HepG2 (cell line): ENCODE measurements at places on chromosomes 1 and 21. TPM values are rescaled to one million over a fixed set of nuclear protein-coding genes. Genes with fewer than 3 reads are reported as not detected.

GRCh38 chr21:45125357-45125756, 51.0 kb downstream of the ADARB1 start:
- H3K36me3 ChIP-seq: no peaks in the 10 kb centered on the region; the same call in 1 of the 2 replicates
- H3K4me3 ChIP-seq: no peak overlapping the region
- H3K4me1 ChIP-seq: peaks cover 17% of the 10 kb centered on the region

- no peak overlapping the region for H3K4me3 ChIP-seq
- H3K36me3 ChIP-seq: no peaks in the 10 kb centered on the region
Measured at GRCh38 chr1:181490740-181491712, 7.7 kb downstream of the CACNA1E start.

GRCh38 chr1:213281640-213282301, 230.7 kb downstream of the RPS6KC1 start:
- DNase-seq: no peak
- H3K4me3 ChIP-seq: no peak overlapping the region
- H3K4me1 ChIP-seq: peaks cover 69% of the 10 kb centered on the region
- no peak overlapping the region for H3K27ac ChIP-seq
- H3K36me3 ChIP-seq: no peaks in the 10 kb centered on the region

The VCAM1 gene
- not detected in 2 replicates for total RNA-seq

DNA sequence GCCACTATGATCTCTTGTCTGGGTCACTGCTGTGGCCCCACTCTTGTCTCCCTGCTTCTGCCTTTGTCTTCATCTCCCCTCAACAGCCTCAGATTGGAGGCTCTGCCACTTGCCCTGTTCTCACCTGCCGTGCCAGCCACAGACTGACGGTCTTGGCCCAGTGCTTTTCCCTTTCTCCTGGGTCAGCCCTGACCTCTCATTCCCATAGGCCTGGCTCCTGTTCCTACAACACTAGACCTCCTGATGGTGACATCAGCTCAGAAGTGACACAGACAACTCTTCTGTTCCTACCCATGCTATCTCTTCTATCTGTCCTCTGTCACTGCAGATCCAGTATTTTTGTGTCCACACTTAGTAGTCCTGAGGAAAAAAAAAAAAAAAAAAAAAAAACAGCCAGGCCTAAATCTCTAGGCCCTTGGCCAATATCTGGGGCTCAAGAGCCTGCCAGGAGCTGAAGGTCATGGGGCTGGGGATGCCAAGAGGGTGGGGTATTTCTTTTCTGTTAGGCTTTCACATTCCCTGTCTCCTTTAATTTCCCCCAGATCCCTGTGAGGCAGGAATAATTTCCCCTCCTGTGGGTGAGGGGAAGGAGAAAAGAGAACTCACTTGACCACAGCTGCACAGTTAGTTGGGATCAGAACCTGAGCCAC, 42.0 kb upstream of the FOXO6 start:
- peaks cover 8% of the 10 kb centered on the region for H3K4me1 ChIP-seq
- H3K4me3 ChIP-seq: no peak overlapping the region
- no peak overlapping the region for H3K27ac ChIP-seq
- H3K36me3 ChIP-seq: no peaks in the 10 kb centered on the region
- no peak for DNase-seq

GRCh38 chr1:9473032-9473807, 66.0 kb upstream of the SLC25A33 start:
- H3K4me1 ChIP-seq: no peaks in the 10 kb centered on the region
- no peak overlapping the region for H3K27ac ChIP-seq
- no peak overlapping the region for H3K4me3 ChIP-seq
- no peaks in the 10 kb centered on the region for H3K36me3 ChIP-seq
- H3K27me3 ChIP-seq: peaks cover 1% of the 10 kb centered on the region; the same call in 1 of the 2 replicates

- DNase-seq: no peak
- H3K36me3 ChIP-seq: peaks cover 90% of the 10 kb centered on the region
- H3K4me3 ChIP-seq: no peak overlapping the region
- H3K4me1 ChIP-seq: peaks cover 31% of the 10 kb centered on the region
Measured at GRCh38 chr1:91731815-91732214, 154.1 kb downstream of the TGFBR3 start.

DNA sequence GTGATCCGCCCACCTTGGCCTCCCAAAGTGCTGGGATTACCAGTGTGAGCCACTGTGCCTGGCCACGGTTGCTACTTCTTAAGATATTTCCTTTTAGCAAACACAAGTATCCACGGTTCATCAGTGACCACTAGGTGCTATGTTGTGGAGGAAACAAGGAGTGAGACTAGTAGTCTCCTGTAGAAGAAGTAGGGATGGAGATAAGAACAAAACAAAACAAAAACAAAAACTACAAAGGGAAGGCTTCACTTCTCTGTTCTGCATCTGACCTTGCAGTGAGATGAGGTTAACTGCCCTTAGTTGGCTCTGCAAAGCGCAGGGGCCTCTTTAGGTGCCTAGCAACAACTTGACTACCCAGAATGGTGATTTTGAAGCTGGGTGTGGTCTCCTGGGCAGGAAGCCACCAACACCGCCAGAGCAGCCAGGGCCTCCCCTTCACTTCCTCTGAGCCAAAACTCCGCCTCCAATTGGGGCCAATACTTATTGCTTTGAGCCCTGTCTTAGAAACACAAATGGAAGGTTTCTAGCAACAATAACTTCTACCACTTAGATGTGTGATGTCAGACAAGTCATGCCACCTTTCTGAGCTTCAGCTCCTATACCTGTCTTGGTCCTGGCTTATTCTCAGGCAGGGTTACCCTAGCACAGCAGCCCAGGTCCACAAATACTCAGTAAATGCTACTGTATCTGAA, 12.8 kb upstream of the CDC42 start:
- no peak overlapping the region for H3K4me3 ChIP-seq
- H3K27ac ChIP-seq: no peak overlapping the region
- no peaks in the 10 kb centered on the region for H3K36me3 ChIP-seq
- H3K4me1 ChIP-seq: peaks cover 37% of the 10 kb centered on the region
- no peaks in the 10 kb centered on the region for H3K27me3 ChIP-seq

GRCh38 chr1:81731989-81732388, 68.7 kb upstream of the ADGRL2 start:
- no peak overlapping the region for H3K4me3 ChIP-seq
- H3K27me3 ChIP-seq: no peaks in the 10 kb centered on the region
- no peak overlapping the region for H3K27ac ChIP-seq
- no peaks in the 10 kb centered on the region for H3K4me1 ChIP-seq
- no peaks in the 10 kb centered on the region for H3K36me3 ChIP-seq

The KCTD3 gene
- total RNA-seq: 68.1 and 101 TPM in 2 replicates

DNA sequence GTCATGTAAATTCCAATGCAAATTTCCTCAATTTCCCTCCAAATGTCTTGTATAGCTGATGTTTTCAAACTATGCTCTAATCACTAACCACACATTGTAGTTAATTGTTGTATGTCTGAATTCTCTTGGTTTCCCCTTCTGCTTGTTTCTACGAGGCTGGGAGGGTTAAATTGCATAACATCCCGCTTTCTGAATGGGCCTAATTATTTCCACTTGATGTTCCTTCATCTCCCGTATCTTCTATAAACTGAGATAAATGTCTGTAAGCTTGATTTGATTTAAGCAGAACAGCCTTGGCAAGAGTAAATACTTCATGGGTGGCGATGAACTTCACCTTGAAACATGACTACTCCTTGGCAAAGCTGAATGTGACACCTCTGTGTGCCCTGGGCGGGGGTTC, 72.2 kb downstream of the SERINC2 start:
- no peaks in the 10 kb centered on the region for H3K36me3 ChIP-seq
- no peak overlapping the region for H3K4me3 ChIP-seq
- H3K27me3 ChIP-seq: no peaks in the 10 kb centered on the region; the same call in 2 of the 3 replicates
- H3K27ac ChIP-seq: no peak overlapping the region

DNA sequence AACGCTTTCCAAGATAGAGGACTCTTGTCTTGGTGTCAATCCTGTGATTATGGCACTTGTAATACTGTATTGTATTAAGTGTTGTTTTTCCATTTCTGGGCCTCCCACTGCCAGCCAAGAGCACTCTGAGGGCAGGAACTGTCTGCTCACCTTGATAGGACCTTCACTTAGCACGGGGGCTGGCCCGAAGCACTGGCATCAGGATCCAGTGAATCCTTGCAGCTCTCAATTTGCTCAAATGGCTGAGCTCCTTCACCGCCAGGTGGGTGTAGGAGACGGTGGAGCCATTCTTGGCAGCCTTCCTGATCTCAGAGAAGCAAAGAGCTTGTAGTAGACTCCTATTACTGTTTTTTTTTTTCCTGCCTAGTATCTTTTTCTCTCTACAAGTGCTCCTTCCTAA, 17.7 kb downstream of the MECR start:
- no peak overlapping the region for H3K27ac ChIP-seq
- no peak overlapping the region for H3K4me3 ChIP-seq
- DNase-seq: no peak
- H3K27me3 ChIP-seq: no peaks in the 10 kb centered on the region

The LCE1C gene
- not detected in 2 replicates for total RNA-seq
